ENCODE measurements at places on chromosomes 7 and 10.

GRCh38 chr7:22651036-22651435 is 76.0 kb upstream of the IL6 start:
- no peak overlapping the region for H3K27ac ChIP-seq
- no peak overlapping the region for H3K4me3 ChIP-seq
- H3K27me3 ChIP-seq: no peaks in the 10 kb centered on the region
- no peak for DNase-seq
- H3K36me3 ChIP-seq: no peaks in the 10 kb centered on the region

DNA sequence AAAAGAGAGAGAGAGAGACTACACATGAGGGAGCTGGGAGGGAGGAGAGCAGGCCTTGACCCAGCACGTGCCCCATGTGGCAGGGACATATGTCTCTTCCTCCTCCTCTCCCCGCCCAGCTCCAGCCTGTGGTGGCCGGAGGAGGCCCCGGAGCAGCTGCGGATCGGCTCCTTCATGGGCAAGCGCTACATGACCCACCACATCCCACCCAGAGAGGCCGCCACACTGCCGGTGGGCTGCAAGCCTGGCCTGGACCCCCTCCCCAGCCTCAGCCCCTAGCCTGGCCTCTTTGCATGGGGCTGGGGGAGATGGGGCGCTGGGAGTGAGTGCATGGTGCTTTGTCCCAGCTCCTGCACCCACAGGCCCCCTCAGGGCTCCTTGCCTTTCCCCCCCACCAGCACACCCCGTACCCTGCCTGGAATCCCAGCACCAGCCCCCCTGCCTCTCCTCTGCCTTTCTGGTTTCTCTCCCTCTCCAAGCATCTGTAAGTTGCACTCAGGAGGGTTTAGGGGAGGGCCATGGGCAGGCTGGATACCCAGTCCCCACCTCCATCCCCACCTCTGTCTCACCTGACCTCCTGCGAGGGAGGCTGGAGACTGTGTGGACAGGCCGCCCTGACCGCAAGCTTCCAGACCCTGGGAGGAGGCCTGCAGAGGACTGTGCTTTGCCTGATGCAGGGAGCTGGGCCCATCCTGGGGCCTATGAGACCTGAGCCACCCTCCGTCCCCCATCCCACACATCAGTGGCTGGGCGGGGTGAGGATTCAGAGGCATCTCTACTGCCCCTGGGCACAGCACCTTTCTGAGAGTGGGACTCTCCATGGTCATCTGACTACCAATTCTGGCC is 4.8 kb downstream of the UPK3B start:
- H3K27me3 ChIP-seq: no peaks in the 10 kb centered on the region
- no peak overlapping the region for H3K27ac ChIP-seq
- no peak overlapping the region for H3K4me3 ChIP-seq
- H3K36me3 ChIP-seq: no peaks in the 10 kb centered on the region
- peak; percentile 68 for DNase-seq

DNA sequence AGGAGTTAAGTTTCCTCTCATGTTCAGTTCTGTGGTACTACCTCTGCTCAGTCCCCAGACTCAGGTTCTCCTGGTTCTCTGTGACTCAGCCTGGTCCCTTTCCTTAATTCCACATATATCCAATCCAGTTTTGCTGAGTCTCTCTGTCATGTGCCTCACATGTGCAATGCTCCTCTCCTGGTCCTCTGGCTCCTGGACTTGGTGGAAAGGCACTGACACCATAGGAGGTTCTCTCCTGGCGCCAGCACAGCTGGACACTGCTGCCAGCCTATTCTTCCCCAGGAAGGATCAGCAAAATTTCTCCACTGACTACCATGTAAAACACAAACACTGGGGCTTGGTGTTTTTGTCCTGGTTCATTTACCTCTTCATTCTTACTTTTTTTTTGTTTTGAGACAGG is 27.8 kb downstream of the GLUD1 start:
- no peak overlapping the region for H3K4me3 ChIP-seq
- H3K4me1 ChIP-seq: no peaks in the 10 kb centered on the region
- no peak for DNase-seq
- peaks cover 93% of the 10 kb centered on the region for H3K36me3 ChIP-seq

DNA sequence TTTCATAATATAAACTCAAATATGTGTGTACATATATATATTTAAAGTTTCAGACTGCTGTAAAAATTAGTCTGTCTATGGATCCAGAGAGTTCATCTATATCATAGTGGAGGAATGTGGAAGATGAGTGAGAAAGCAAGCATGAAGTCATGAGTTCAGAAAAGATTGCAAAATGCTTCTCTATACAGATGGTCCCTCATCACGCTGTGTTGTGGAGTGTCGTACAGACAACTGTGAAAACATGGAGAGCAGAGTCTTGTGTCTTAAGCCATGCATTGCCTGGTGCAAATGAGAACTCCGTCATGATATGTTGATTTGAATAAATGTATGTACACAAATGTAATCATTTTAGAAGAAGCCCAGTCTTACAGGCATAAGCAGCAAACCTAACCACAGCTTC is 316.9 kb downstream of the CNTNAP2 start:
- H3K36me3 ChIP-seq: no peaks in the 10 kb centered on the region
- H3K27me3 ChIP-seq: no peaks in the 10 kb centered on the region
- H3K4me1 ChIP-seq: no peaks in the 10 kb centered on the region
- H3K27ac ChIP-seq: no peak overlapping the region
- DNase-seq: no peak

DNA sequence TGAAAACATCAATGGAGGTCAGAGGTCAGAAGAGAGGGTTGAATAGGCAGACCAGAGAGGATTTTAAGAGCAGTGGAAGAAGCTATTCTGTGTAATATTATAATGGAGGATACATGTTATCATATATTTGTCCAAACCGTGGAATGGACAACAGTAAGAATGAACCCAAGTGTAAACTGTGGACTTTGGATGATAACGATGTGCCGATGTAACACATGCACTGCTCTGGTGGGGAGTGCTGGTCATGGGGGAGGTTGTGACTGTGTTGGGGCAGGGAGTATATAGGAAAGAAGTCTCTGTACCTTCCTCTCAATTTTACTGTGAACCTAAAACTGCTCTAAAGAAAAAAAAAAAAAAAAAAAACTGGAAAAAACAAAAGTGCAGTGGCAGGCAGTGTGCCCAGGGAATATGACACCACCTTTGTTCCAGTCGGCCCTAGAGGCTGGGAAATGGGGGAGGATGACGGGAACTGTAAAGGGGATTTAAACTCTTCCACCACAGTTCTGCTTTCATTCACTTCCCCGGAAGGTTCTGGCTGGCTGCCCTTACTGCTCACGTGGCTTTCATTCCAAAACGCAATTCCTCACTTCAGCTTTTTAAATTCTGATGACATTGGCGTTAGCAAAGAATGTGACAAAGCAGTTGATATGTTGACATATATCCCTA is 113.7 kb upstream of the ANKRD1 start:
- DNase-seq: no peak
- no peak overlapping the region for H3K4me3 ChIP-seq
- no peaks in the 10 kb centered on the region for H3K36me3 ChIP-seq
- H3K27me3 ChIP-seq: no peaks in the 10 kb centered on the region
- no peak overlapping the region for H3K27ac ChIP-seq
- H3K4me1 ChIP-seq: peaks cover 11% of the 10 kb centered on the region

GRCh38 chr10:116608686-116609594 is 11.8 kb upstream of the PNLIPRP2 start:
- no peaks in the 10 kb centered on the region for H3K36me3 ChIP-seq
- no peak overlapping the region for H3K27ac ChIP-seq
- peaks cover 28% of the 10 kb centered on the region for H3K27me3 ChIP-seq

DNA sequence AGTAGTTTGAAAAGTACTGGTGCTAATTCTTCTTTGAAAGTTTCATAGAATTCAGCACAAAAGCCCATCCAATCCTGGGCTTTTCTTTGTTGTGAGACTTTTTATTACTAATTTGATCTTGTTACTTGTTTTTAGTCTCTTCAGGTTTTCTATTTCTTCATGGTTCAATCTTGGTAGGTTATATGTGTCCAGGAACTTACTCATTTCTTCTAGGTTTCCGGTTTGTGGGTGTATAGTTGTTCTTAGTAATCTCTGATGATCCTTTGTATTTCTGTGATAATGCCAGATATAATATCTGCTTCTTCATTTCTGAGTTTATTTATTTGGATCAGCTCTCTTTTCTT is 147.5 kb downstream of the RTKN2 start:
- H3K27me3 ChIP-seq: no peaks in the 10 kb centered on the region
- no peak overlapping the region for H3K4me3 ChIP-seq
- DNase-seq: no peak
- H3K4me1 ChIP-seq: no peaks in the 10 kb centered on the region
- no peak overlapping the region for H3K27ac ChIP-seq
- H3K36me3 ChIP-seq: no peaks in the 10 kb centered on the region

DNA sequence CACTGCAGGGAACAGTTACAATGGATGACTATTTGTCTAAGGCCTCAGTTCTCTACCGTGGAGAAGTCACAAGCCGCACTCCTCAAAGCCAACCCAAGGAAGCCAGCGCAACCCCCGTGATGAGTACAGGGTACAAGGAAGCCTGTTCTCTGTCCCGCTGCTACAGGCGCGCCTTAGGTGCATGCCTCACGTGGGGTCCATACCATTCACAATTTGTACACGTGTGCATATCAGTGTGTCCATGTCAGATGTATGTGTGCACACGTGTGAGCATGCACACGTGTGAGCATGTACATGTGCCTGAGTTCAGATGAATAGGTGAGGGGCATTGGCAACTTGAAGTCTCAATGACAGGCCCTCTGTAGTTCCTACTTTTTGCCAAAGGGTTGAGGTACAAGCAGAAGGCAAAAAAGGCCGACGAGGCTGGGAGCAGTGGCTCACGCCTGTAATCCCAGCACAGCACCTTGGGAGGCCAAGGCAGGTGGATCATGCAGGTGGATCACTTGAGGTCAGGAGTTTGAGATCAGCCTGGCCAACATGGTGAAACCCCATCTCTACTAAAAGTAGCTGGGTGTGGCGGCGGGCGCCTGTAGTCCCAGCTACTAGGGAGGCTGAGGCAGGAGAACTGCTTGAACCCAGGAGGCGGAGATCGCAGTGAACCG is 62.8 kb downstream of the CTBP2 start:
- no peaks in the 10 kb centered on the region for H3K36me3 ChIP-seq
- DNase-seq: peak; percentile 54
- peaks cover 31% of the 10 kb centered on the region for H3K4me1 ChIP-seq
- H3K27me3 ChIP-seq: no peaks in the 10 kb centered on the region

DNA sequence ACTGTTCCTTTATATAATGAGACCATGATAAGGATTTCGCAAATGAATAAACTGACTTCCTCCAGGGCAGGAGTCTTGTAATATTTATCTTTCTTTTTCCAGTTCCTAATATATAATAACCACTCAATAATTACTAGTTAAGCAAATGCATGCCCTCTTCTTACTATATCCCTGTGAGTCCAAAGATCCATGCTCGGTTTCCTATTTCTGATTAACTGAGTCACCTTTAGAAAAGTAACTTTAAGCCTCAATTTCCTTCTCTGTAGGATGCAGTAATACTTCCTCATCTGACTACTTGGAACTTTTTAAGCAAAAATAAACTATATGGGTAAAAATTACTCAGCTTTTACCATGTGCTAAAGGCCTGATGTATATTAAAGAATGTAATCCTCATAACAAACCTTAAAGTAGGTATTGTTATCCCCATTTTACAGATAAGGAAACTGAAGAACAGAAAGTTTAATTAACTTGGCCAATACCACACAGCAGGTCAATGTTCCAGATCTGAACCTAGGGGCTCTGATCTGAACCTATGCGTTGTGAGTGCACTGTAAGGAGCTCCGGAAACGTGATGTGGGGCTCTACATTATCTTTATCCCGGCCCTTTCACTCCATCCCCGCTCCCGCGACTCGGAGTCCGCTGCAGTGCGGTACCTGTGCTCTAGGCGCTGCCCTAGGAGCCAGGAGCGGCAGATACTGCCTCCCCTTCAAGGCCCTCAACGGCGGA is 458 bp downstream of the COX15 start:
- peaks cover 26% of the 10 kb centered on the region for H3K4me1 ChIP-seq
- no peak for DNase-seq
- H3K36me3 ChIP-seq: peaks cover 23% of the 10 kb centered on the region
- no peaks in the 10 kb centered on the region for H3K27me3 ChIP-seq
- H3K4me3 ChIP-seq: peak overlapping the region; percentile 73

DNA sequence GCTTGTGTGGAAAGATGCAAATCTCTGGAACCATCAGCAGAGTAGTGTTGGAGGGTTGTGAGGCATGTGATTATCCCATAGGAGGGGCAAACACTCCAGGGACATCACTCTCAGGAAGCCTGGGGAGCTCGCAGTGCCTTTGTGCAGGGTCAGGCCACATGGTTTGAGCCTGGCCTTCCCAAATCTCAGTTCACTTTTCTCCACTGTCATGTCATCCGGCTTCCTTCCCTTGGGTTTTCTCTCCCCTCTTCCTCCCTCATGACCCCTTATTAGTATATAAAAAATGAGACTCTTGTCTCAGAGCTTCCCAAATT is 20.4 kb downstream of the TSPAN14 start:
- H3K27ac ChIP-seq: peak overlapping the region; percentile 88
- DNase-seq: no peak
- H3K4me3 ChIP-seq: no peak overlapping the region
- H3K4me1 ChIP-seq: peaks cover 70% of the 10 kb centered on the region
- peaks cover 17% of the 10 kb centered on the region for H3K36me3 ChIP-seq
- no peaks in the 10 kb centered on the region for H3K27me3 ChIP-seq

- H3K4me3 ChIP-seq: no peak overlapping the region
- H3K27me3 ChIP-seq: no peaks in the 10 kb centered on the region
- no peaks in the 10 kb centered on the region for H3K4me1 ChIP-seq
- no peaks in the 10 kb centered on the region for H3K36me3 ChIP-seq
- H3K27ac ChIP-seq: no peak overlapping the region
These were observed 451.8 kb downstream of the SEMA3D start for GRCh38 chr7:84735011-84735410.

DNA sequence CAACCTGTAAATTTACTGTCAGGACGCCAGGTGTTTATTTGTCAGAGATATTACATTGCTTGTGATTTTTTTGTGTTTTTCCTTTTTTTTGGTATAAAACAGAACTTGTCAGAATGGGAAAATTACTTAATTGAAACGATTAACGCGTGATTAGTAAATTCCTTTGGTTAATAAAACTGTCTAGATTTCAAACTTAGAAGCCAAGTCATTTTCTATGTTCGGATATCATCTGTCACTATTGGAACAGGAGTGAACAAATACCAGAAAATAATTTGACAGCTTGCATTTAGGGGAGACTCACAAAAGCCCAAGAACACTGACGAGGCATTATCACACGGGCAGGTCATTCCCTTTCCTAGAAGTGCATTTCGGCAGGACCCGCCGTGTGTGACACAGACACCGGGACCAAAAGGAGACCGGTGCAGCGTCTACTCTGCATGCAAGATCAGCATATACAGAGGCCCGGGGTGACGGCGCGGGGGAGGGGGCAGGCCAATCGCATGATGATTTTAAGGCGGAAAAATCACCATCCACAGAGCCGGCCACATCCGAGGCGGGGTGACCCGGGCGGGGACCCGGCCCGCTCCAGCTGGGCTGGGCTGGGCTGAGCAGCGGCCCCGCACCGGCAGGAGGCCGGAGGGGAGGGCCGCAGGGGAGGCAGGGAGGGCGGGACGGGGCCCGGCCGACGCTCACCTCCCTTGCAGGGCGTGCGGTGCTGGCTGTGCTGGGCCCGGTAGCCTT is 841 bp downstream of the GLUD1 start:
- H3K4me1 ChIP-seq: peaks cover 51% of the 10 kb centered on the region
- peak overlapping the region; percentile 100 for H3K27ac ChIP-seq
- peak; percentile 88 for DNase-seq
- no peaks in the 10 kb centered on the region for H3K27me3 ChIP-seq

- H3K36me3 ChIP-seq: no peaks in the 10 kb centered on the region
- H3K4me1 ChIP-seq: no peaks in the 10 kb centered on the region
- peak; percentile 10 for DNase-seq
- H3K27me3 ChIP-seq: peaks cover 48% of the 10 kb centered on the region
These were observed 61.9 kb upstream of the NKX6-2 start for GRCh38 chr10:132847856-132848255.
